Hepatocyte (in vitro differentiated cells): ENCODE measurements at places on chromosomes 7 and 10. TPM values are rescaled to one million over a fixed set of nuclear protein-coding genes. Genes with fewer than 3 reads are reported as not detected.

The GPR37 gene
- 3.6 and 4.7 TPM in 2 replicates for polyA plus RNA-seq

The DYDC2 gene
- 0.72 TPM in 1 of 2 replicates, not detected in the other for polyA plus RNA-seq

The HK1 gene
- polyA plus RNA-seq: 42.5 and 55.4 TPM in 2 replicates

The DKK1 gene
- 42.8 and 62.4 TPM in 2 replicates for polyA plus RNA-seq

The OR2A42 gene
- polyA plus RNA-seq: 0.46 TPM in 1 of 2 replicates, not detected in the other

The VSTM4 gene
- 8.5 and 9.0 TPM in 2 replicates for polyA plus RNA-seq

The OR2A1 gene
- 0.06 and 0.22 TPM in 2 replicates for polyA plus RNA-seq

The DEPP1 gene
- polyA plus RNA-seq: 45.6 and 54.7 TPM in 2 replicates

The CYP3A4 gene
- 25.6 and 42.2 TPM in 2 replicates for polyA plus RNA-seq

The MTERF1 gene
- polyA plus RNA-seq: 5.9 and 6.7 TPM in 2 replicates

The MBLAC1 gene
- polyA plus RNA-seq: 3.7 and 4.5 TPM in 2 replicates

The CHN2 gene
- polyA plus RNA-seq: 12.3 and 13.7 TPM in 2 replicates

The UNCX gene
- polyA plus RNA-seq: not detected in 2 replicates

The HTR7 gene
- polyA plus RNA-seq: 0.23 and 1.4 TPM in 2 replicates

The COL28A1 gene
- polyA plus RNA-seq: 0.28 and 0.32 TPM in 2 replicates

The GALNT17 gene
- polyA plus RNA-seq: 7.3 and 8.1 TPM in 2 replicates

The DPYSL4 gene
- polyA plus RNA-seq: 1.8 and 2.1 TPM in 2 replicates

The PDIA4 gene
- 377 and 413 TPM in 2 replicates for polyA plus RNA-seq

The CHAT gene
- 0.88 TPM in 1 of 2 replicates, not detected in the other for polyA plus RNA-seq

The PRLHR gene
- polyA plus RNA-seq: not detected in 2 replicates

The ITPRID1 gene
- polyA plus RNA-seq: 0.06 and 0.71 TPM in 2 replicates

The ADRB1 gene
- polyA plus RNA-seq: 0.10 and 0.60 TPM in 2 replicates

The PCGF5 gene
- polyA plus RNA-seq: 30.0 and 32.1 TPM in 2 replicates

The CH25H gene
- 3.8 and 5.7 TPM in 2 replicates for polyA plus RNA-seq

The SPDYE5 gene
- polyA plus RNA-seq: 1.4 and 1.5 TPM in 2 replicates

The FAM25G gene
- polyA plus RNA-seq: 0.57 TPM in 1 of 2 replicates, not detected in the other

The BTBD16 gene
- polyA plus RNA-seq: 0.24 and 0.74 TPM in 2 replicates

The OPALIN gene
- polyA plus RNA-seq: not detected in 2 replicates

The ASB10 gene
- not detected in 2 replicates for polyA plus RNA-seq

The GIMAP5 gene
- 0.79 TPM in 1 of 2 replicates, not detected in the other for polyA plus RNA-seq

The OPN1SW gene
- 0.80 TPM in 1 of 2 replicates, not detected in the other for polyA plus RNA-seq
